ENCODE measurements at places on chromosomes 13 and 19.
A peak's percentile ranks its signal among the peaks of the same experiment; 100 is the strongest.

- DNase-seq = no peak
Observed at GRCh38 chr19:10111405-10111811, at the start of gene P2RY11. Gene P2RY11, plus strand, starts transcription at chr19:10111693. Its CDS starts 29 bp downstream, at chr19:10111722.

GRCh38 chr19:45151821-45152503 lies 8.8 kb downstream of the NKPD1 start:
- no peak for DNase-seq

DNA sequence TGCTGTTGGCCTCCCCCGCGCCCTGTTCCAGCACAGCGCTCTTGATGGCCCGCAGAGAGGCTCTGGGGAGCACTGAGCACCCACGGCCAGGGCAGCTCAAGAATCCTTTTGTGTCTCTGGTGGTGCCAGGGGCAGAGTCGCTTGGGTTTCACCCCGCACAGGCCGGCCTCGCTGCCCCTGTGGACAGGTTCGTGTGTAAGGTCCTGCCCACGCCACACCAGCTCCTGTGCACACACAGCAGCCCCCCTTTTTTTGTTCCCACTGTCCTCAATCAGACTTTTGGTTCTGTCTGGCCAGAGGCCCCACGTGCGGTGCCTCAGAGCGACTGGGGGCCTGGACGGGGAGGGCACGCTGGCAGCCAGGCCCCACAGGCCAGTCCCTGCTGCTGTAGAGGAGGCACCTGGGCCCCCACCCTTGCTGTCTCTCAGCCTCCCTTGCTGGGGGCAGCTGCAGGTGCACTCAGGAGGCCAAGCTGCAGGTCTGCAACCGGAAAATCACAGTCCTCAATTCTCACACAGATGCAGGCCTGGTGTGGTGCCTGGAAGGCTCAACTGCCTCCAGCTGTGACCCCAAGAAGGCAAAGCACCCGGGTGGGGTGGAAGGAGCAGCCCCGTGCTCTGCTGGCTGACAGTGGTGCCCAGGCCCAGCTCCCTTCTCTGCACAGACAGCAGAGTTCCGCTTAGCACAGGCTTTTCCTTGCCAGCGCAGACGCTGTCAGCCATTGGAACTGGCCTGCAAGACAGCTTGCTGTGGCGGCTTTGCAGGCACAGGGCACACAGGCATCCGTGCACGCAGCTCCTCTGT lies 12.6 kb upstream of the F7 start:
- no peak for DNase-seq

DNA sequence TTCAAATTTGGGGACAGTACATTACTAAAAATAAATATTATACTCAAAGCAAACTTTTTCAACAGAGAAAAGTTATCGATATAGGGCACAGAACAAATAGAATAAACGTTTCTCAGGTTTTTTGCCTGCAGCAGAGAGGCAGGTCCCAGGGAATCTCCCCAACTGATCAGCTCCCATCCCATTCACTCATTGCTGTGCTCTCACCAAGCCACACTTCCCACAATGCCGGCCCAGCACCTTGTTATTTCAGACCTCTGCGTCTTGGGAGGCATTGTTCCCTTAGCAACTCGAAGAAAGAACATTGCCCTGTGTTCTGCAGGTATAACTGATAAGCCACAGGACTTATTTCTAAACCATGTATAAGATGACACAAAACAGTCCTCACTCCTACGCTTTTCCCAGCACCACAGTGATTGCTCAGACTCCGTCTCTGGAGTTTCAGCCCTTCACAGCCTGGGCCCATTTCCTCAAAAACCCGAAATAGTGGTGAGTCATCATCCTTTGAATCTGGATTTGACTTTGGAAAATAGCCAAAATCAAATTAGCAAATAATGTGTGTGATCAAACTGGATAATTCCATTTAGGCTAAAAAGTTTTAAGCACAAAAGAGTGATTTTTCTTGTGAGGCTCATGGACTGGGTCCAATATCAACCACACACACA lies 100.4 kb downstream of the DCLK1 start:
- DNase-seq = no peak

DNA sequence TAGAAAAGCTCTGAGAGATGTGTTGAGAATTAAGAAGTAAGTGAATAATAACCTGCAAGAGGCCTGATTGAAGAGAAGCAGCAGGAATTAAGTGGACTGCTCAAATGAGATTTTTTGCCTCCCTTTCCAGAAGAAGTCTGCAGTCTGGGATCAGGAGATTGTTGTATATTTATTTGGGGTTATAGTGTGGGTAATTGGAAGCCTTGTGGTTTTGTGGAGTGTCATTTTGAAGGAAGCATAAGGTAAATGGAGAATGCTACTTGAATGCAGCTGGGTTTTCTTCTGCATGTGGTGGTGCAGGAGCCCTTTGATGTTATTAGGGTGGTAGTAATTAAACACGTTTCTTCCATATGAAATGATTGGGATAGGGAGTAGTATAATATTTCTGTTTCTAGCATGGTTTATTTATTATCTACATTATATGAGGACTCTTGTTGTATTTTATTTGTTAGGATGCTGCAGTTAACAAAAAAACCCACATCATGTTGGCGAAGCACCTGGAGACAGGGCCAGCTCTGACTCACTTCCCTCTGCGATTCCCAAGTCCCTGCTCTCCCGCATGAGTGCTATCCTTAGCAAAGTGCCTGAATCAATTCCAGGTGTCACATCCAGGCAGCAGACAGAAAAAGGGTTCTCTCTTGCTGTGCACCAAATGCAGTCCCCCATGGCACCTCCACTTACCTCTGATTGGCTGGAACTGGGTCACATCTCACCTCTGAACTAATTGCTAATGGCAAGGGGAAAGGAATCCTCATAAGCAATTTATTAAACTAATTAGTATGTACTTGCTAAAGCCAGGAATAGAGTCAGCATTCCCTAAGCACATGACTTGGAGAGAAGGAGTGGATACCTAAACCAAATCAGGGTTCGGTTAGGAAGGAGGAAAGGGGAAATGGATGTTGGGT lies 54.8 kb downstream of the DGKH start:
- DNase-seq = no peak

GRCh38 chr13:46712524-46712923 lies 84.4 kb downstream of the ESD start:
- DNase-seq = no peak

- DNase-seq = no peak
Observed at GRCh38 chr13:31000889-31001288, 68.4 kb downstream of the TEX26 start.

DNA sequence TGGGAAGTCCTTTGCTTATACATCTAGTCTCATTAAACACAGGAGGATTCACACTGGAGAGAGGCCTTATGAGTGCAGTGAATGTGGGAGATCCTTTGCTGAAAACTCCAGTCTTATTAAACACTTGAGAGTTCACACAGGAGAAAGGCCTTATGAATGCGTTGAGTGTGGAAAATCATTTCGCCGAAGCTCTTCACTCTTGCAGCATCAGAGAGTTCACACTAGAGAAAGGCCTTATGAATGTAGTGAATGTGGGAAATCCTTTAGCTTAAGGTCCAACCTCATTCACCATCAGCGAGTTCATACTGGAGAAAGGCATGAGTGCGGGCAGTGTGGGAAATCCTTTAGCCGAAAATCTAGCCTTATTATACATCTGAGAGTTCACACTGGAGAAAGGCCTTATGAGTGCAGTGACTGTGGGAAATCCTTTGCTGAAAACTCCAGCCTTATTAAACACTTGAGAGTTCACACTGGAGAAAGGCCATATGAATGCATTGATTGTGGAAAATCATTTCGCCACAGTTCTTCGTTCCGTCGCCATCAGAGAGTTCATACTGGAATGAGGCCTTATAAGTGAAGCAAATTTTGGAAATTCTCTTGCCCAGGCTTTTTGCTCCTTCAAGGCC lies 9.9 kb downstream of the ZNF586 start:
- no peak for DNase-seq

GRCh38 chr13:34462843-34463242 lies 479.2 kb upstream of the NBEA start:
- DNase-seq = peak; percentile 75

DNA sequence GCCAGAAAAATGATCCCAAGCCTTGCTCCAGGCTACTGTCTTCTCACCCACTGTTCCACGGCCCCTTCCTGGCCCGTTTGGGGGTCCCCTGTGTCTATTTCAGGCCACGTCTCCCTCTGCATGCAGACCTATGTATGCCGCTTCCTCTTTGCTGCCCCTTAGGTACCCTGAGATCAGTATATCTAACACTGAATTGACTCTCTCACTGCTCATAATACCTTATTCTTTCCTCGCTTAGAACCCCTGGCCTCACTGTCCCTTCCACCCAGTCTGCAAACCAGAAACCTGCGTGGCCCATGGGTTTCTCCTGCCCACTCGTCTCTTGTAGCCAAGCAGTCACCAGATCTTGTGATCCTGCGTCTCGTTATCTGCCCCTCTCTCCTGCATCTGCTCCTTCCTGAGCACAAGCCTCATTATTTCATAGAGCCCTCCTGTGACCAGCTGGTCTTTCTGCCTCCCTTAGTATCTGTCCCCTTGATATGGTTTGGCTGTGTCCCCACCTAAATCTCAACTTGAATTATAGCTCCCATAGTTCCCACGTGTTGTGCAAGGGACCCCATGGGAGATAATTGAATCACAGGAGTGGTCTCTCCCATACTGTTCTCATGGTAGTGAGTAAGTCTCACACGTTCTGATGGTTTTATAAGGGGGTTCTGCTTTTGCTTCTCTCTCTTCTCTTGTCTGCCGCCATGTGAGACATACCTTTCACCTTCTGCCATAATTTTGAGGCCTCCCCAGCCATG lies 109.0 kb upstream of the RNF113B start:
- DNase-seq = no peak

DNA sequence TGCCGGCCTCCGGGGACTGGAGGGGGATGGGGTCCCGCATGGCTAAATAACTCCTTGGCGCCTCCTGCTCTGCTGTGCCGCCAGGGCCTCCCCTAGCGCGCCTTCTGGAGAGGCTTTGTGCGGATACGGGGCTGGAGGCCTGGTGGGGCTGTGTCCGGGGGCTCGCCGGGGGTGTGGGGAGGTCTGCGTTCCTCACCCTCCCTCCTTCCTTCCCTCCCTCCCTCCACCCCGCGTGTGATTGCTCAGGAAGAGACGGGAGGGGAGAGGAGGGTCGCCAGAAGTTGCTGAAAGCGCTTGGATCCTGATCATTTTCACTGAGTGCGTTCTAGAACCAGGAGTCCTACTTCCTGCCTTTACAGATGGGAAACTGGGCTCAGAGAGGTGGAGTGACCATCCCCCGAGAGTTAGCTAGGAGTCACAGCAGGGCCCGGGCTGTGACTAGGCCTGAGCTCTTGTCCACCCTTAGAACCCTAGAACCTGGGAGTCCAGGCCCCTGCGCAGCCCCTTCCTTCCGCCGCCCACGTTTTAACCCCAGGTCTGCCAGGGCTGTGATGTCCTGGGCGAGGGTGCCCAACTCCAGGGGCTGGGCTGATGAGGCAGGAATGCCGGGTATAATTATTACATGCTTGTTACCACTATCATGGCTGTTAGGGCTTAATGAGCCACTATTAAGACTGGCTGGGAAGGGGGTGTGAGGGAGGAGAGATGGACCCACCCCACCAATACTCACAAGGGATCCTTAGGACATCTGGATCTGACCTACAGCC lies 782 bp upstream of the JUND start:
- peak; percentile 57 for DNase-seq

DNA sequence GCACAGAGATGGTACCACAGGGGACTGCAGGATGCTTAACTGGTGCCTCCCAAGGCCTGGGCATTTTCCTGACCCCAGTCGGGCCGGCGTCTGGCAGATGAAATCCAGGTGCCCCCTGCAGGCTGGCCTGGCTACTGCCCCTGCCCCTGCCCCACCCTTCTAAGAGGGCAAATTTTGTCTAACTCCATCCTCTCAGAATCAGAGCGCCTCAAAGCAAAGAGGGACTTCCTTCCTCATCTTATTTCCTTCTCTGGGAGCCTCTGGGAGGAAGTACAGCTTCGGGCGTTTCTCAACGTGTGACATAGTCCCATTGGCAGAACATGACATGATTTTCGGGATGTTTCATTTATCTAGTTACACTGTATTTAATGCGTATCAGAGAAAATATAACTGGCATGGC lies 2.7 kb downstream of the PRKACA start:
- DNase-seq = no peak

DNA sequence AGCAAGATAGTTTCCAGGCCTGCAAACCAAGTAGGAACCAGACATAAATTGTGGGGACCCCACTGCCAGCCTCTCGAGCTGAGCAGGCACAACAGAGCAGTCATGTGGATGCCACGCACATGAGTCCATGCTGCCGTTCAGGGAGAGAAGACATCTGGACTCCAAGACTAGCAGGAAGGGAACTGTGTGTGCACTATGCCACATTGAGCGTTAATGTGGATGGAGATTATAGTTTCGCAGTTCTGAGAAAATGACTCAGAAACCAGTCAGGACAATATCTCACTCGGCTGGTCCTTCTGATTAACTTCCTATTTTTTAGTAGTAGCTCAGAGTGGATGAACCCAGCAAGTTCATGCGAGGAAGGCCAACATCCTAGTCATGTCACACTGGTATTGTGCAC lies 124.9 kb downstream of the CRYL1 start:
- DNase-seq = peak; percentile 56

DNA sequence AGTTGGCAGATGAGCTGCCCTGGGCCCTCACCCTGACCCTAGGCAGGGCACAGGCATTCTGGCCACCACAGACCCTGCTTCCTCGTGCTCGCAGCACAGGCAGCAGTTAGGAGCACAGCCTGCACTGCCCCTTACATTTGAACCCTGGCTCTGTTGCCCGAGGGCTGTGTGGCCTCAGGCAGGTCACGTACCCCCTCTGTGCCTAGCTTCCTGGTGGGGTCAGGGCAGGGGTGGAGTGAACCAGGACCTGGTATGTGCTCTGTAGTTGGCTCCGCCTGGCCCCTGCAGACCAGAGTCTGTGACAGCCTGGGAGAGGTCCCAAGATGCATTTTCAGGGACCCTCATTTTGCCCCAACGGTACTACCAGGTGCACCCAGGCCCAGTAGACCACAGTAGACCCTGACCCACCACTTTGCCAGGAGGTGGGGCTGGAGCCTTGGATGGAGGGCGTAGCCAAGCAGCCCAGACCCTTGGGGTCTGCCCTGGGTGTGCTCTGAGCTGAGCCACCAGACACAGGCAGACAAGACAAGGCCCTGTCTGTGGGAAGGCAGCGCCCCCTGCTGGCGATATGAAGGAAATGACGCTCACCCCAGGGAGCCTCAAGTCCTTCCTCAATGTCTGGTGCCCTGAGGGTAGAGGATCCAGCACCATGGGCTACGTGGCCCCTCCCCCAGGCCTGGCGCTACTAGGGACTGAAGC lies 9.1 kb downstream of the LYL1 start:
- peak; percentile 67 for DNase-seq

- no peak for DNase-seq
Observed at GRCh38 chr19:45502111-45502510, 3.9 kb downstream of the PPM1N start.

DNA sequence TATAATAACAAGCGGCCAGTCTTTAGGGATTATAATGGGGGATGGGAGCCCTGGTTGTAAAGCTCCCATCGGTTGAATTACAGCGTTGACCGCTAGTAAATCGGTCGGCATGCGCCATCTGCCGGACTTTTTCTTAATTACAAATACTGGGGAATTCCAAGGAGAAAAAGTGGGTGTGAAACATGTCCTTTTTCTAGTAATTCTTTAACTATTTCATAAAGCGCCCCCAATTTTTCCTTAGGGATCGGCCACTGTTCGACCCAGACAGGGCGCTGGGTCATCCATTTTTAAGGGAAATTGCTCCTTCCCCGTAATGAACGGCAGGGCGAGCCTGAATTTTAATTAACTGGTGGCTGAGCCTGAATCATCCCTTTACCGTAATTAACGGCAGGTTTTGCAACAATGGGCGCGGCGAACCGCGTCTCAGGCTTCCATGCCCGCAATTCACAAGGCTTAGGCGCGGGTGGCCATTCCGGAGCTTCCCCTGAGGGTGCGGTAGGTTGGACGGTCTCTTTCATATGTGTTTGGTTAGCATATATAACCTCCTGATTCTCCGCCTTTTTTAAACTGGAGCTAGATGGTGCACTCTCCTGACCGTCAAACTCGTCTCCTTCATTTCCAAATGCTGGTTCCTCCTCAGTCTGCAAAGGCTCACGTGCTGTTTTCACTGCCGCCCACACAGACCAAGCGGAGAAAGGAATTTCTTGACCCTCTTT lies 30.2 kb upstream of the EVI5L start:
- DNase-seq = peak; percentile 78
